ENCODE measurements at places on chromosomes 1 and 21.
A peak's percentile ranks its signal among the peaks of the same experiment; 100 is the strongest.

- peak; percentile 76 for DNase-seq
Measured at GRCh38 chr1:28648008-28648473, 359 bp upstream of the RNU11 start.

- DNase-seq: no peak
Measured at GRCh38 chr1:162994921-162995320, 74.2 kb upstream of the RGS4 start.

DNA sequence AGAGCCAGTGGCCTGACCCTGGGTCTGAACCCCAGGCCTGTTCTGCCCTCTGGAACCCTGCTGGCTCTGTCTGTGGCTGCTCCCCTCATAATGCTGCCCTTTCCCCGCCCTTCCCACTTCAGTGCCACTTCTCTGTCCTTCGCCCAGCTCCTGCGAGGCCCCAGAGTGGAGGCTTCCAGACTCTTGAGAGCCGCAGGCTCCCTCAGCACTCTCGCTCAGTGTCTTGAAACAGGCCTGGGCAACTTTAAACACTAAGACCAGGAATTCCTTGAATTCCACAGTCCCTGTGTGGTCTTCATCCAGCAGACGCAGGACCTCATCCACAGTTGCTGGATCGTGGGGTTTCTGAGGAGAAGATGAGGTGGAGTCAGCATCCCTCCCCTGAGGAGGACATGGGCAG is 3.5 kb downstream of the CRNN start:
- no peak for DNase-seq

DNA sequence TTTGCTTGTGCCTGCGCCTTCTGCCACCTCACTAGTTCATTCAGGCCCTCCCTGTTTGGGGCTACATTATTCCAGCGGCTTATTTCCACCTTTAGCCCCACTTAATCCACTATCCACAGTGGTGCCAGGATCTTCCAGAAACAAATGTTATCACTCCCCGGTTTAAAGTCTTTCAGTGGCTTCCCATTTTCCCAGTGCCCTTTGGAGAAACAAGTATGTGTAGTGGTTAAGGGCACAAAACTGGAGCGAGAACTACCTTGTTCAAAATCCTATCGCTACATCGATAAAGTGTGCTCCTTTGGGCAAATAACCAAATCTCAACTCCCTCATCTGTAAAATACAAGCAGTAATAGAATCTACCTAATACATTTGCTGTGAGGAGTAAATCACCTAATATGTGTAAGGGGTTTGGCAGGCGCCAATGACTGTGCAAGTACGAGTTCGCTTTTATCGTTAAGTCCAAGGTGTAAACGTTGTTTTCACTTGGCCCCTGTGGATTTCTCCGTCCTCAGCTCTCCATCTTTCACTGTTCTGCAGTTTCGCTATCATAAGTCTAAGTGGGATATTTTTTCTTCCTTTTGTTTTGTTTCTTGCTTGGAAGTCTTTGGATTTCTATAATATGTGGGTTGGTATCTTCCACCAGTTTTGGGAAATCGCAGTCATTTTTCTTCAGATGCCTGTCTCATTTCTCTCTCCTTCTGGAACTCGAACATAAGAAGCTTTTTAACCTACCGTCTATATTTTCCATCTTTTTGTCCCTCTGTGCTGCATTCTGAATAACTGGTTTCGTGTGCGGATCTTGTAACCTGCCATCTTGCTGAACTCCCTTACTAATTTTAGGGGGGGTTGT is 844 bp upstream of the MEAF6 start:
- DNase-seq: no peak

DNA sequence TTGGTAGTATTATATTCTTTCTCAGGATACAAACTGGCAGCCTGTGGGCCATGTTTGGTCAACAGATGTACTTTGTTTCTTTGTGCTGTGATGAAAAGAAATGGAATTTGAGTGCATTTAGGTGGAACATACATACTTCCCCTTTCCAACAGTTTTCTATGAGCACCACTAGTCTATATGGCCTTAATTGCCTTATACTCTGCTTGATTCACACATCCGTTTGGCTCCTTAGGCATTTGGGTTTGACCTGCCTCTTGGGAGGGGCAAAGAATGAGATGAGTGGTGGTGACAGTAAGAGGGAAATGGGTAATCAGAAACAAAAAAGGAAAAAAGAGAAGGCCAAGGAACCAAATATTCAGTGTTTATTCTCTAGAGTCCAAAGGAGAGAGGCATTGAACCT is 17.0 kb downstream of the CFAP126 start:
- no peak for DNase-seq

DNA sequence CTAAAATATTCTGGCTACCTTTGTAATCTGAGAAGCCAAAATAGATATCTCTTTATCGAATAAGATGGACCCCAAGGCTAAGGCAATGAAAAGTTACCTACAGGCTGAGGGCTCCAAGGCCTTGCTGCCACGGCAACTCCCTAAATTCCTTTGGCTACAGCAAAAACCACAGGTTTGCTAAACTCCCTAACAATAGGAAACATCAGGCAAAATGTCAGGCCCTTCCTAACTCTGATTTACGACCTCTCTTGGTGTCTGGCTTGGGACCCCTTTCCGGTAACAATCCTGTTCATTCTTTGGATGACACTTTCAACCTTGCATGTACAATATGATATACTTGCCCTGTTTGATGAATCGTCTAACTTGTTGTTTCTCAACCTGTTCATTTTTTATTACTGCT is 11.3 kb upstream of the OR2T8 start:
- no peak for DNase-seq

DNA sequence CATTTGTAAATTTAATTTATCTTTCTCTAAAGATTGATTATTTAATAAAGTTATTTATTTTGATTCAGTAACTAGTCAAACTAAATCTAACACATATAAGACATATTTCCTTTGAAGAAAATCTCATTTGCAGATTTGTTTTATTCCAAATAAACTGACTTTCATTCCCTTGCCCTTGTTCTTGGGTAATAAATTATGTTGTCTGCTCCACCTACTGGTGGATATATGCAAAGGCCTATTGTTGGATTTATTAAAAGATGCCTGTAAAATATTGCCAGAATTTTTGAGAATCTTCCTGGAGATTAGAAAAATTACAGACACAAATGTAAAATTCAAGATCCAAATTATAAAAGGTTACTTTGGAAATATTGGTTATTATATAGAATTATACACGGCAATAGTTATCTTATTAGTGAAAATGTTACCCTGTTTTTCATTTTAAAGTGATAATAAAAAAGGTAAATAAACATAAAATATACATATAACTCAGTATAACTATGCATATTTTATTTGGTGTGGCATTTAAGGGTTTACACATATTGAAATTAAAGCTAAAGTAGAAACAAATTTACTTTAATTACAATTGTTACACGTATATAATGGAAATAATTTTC is 116.1 kb downstream of the SPATA17 start:
- DNase-seq: no peak

- no peak for DNase-seq
Measured at GRCh38 chr1:33997127-33998036, 133.5 kb downstream of the HMGB4 start.

DNA sequence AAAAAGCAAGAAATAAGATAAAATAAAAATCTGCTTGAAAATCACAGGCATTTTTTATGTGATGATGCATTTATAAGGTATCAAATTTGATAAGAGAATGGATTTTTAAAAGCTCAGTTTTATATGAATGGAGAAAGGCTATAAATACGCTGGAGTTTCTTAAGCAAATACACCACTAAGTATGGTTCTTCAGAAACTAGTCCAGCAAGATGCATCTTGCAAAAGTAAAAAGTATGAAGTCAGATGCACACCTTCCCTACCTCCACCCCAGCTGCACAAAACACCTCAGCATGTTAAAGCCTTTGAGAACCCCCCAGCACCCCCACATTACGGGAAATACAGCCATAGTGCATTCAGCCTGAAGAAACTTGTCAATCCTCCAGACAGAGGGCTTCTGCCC is 143.1 kb upstream of the PROX1 start:
- DNase-seq: no peak

GRCh38 chr1:171754971-171755370 is 13.1 kb upstream of the VAMP4 start:
- DNase-seq: no peak

DNA sequence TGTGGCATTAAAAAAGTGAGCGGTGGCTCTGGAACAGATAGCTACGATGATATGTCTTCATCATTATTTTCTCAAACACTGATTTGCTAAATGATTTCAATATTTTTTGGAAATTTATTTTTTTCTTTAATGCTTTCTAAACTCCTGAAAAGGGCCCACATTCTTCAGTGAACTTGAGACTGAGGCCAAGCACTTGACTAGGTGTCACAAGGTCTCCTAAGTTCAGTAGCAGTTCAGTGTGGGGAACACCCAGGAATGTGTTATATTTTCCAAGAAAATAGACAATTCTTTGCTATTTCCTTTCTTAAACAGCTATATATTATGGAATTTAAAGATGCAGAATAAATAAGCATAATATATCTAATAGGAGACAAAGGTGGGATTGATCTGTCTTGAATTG is 850.9 kb downstream of the USP25 start:
- DNase-seq: no peak

- DNase-seq: no peak
Measured at GRCh38 chr1:62029704-62030103, 164.9 kb upstream of the L1TD1 start.

GRCh38 chr1:172679000-172679772 is 20.3 kb downstream of the FASLG start:
- DNase-seq: no peak

DNA sequence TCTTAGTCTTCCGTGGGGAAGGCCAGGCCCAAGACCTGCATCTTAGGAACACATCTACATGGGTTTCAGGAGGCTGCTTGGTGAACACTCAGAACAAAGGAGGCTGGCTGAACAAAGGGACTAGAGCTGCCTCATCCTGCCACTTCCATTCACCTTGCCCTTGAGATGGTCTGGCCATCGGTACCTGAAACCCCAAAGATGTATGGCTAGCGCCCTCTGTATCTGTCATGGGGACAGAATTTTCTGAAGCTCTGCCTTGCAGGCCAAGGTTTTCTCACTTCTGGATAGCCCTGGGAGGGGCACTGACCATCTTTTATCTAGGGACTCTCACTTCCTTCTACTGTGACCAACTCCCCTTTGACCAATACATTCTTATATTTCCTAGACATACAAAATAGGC is 55.4 kb upstream of the GRIK3 start:
- no peak for DNase-seq

GRCh38 chr1:221268295-221268694 is 389.1 kb downstream of the HLX start:
- DNase-seq: no peak

GRCh38 chr1:185035258-185035657 is 10.1 kb upstream of the RNF2 start:
- no peak for DNase-seq

GRCh38 chr1:214296860-214297745 is 16.1 kb downstream of the SMYD2 start:
- DNase-seq: no peak

GRCh38 chr1:178133239-178133989 is 39.5 kb downstream of the RASAL2 start:
- DNase-seq: no peak

DNA sequence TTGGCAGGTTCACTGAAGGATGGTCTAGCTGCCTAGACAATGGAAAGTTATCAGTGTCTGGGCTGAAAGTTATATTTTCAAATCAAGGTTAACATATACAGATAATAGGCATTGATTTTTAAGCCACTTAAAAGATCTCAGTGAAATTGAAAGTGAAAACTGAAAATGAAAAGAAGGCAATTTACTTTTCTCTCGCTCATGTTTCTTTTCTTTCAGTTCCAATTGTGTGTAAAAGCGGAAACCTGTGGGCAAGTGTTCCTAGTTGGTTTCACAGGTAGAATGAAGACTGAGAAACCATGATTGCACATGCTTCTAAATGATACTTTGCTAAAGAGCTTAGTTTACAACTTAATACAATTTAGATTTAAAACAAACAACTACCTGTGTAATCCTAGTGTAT is 383.7 kb downstream of the ZP4 start:
- DNase-seq: no peak

GRCh38 chr21:45972716-45973474 is 8.7 kb upstream of the COL6A1 start:
- DNase-seq: no peak
